ENCODE measurements at places on chromosomes 5 and 9.

DNA sequence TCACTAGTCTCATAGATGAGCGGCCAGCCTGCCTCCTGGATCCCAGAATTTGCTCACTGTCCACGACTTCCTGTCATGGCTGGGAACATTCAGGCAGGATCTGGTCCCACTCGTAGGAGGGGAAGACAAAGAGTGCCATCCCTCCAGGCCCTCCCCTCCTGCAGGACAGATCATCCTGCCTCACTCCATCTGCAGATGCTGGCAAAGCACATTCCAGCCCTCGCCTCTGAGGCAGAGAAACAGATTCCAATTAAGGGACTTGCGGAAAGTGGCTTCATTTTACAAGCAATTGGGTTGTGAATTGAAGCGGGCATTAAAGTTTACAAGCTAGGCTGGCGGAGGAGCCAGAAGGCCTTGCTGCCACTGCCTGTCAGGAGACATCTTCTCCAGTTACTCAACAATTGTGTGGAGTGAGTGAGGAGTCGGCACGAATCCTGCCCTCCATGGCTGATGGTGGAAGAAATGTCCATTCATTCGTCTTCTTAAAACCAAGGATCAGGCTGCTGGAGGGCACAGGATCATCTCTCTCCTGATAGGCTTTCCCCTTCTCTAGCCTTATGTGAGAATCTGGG, 41.8 kb upstream of the KCNMB1 start:
- no peak for DNase-seq

DNA sequence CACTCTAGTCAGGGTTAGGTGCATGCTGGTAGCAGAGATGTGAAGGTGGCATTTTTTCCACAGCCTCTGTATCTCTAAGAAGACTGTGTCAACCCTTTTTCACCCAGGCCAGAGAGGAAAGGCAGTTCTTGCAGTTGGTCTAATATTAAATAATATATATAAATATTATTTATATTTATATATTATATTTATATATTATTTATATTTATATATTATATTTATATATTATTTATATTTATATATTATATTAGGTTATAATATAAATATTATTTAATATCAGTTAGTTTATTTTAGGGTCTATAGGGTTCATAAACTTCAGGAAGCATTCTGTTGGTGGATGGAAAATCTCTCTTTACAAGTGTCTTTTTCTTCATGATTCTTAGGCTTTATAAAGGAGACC, 218.6 kb upstream of the DMRTA1 start:
- DNase-seq, result no peak

DNA sequence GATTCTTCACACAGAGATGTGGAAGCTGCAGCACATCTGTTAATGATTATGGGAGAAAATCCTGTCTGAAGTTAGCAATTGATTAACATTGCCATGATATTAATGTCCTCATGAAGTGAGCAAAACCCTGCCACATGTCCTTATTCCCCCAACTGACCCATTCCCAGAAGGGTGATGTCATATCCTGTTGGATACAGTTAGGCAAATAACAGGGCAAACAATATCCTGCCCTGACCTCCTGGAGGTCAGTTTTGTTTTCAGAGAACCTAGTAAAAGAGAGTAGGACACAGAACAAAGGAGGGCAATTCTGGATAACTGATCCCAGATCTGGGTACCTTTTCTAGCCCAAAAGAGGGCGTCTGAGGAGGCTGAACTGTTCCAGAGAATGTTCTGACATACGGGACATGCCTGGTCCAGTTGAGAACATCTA, 11.0 kb downstream of the ABLIM3 start:
- DNase-seq, result no peak

DNA sequence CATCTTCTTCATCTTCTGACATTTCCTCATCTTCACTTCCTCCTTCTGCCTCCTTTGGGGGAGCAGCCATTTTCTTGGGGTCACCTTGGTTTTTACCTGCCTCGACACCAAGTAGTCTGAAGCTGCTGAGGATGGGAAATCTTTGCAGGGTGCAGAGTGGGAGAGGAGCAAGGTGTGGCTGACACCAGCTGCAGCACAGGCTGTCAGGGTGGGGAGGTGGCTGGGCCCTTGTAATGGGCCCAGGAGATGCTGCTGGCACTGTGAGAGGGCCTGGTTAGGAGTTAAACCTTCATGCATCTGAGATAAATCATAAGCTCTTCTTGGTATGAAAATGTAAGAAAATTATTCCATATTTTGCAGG, 7.7 kb downstream of the RABL6 start:
- no peak for DNase-seq

DNA sequence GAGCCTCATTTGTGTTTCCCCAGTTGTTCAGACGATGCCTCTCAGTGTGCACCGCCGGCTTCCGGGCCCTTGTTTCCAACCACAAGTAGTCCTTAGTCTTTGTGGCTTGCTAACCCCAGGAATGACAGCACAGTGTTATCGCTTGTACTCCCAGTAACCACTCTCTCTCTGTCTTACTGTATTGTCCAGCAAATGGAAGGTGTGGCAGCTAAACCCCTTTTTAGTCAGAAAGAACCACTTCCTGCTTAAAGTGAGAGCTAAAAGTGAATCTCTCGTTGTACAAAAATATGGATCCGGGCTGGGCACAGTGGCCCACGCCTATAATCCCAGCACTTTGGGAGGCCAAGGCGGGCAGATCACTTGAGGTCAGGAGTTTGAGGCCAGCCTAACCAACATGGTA, 61.3 kb downstream of the ENC1 start:
- no peak for DNase-seq

DNA sequence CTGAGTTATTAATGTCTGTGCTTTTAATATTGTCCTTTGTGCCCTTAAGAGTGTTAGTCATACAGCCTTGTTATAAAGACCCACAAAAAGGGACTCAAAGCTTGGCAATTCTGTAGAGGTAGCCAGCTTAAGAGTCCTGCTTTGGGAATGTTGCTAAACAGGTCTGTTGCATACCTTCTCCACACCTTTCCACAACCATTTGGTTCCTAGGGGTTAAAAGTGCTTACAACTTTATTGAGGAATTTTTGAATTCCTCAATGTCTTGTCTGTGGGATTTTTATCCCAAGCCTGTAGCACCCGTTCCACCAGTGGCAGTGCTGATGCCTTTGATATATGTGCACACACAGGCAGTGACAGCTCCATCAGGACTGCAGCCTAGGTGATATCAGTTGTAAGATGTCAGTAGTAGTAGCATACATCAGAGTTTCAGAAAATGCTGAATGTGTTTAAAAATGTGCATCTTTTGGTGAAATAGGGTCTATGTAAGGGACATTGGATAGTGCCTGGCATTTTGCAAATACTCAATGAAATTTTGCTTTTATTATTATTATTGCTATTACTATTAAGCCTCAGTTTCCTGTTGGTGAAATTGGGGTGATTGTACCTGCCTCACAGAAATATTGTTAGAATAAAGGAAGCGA, 68.5 kb downstream of the WWC1 start:
- DNase-seq, result no peak

- no peak for DNase-seq
Observed at GRCh38 chr9:37956904-37957663, 53.2 kb upstream of the SLC25A51 start.

DNA sequence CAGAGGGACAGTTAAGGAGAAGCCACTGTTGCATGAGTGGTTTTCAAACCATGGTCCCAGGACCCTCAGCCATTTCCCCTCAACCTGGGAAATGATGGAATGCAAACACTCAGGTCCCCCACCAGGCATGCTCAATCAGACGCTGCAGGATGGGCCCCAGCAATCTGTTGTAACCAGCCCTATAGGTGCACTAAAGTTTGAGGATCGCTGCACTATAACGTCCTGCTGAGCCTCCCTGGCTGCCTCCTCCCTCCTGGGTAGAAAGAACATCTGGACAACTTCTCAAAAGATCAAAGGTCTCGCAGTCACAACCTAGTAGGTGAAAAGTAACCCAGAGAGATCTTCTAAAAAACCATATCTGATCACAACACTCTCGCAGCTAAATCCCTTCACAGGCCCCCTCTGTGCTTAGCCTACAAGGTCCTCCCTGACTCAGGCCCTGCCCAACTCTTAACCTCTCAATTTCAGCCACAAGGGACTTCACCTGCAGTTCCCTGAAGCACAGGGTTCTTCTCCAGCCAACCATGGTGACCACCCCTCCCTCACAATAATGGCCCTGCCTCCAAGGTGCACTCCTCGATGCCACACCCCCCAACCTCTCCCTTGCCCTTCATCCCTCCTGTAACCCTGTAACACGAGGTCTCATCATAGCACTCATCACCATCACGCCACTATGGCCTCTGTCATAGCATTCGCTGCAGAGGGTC, 3.5 kb downstream of the SHB start:
- no peak for DNase-seq

- DNase-seq, result no peak
Observed at GRCh38 chr5:54862036-54862435, 123.4 kb downstream of the ESM1 start.

DNA sequence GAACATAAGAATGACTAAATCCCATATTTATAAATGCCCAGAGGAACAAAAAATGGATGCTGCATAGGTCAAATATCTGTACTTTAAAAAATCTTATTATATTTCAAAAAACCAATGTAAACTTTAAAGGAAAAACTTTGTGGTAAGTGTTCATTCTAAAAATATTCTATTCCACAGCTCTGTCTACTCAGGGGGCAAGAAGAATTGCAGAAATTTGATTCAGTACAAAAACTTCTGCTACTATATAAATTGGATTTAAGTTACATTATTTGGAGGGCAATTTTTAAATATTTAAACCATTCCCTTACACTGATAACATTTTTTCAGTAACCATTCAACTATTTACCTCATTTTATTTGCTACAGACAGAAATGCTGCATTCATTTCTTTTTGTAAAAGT, 32.1 kb downstream of the NFIB start:
- DNase-seq, result no peak

DNA sequence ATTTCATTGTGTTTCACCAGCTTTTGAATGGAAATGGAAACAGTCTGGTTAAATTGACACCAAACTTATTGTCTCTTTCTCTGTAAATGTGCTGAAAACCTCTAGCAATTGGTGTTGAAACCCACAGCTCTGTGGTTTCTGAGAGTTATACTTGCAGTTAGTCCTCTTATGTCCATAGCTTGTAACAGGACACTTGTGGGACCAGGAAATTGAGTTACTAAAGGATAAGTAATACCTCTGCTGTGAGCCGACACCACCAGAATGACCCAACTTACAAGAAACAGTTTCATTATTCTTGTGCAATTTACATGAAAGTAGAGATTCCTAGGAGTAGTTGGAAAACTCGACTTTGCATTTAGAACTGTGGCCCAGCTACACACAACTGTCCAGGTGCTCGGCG, 191.5 kb downstream of the CFAP90 start:
- DNase-seq, result no peak

DNA sequence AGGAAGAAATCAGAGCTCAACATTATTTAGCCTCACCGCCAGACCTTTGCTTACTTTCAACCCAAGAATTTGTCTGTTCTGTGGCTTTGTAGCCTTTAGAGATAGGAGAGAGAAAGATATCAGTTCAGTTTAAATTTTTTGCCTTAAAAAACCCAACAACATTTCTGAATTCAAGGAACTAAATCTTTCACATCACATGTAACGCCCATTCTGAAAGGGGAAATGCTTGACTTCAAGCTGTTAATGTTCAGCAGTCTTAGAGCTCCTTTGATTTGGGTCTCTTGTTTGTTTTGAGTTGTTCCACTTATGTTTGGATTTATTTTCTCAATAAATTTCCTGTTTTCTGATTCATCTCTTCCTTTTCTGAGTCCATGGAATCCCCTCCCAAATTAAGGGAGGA, 294.5 kb downstream of the ARHGAP26 start:
- no peak for DNase-seq

DNA sequence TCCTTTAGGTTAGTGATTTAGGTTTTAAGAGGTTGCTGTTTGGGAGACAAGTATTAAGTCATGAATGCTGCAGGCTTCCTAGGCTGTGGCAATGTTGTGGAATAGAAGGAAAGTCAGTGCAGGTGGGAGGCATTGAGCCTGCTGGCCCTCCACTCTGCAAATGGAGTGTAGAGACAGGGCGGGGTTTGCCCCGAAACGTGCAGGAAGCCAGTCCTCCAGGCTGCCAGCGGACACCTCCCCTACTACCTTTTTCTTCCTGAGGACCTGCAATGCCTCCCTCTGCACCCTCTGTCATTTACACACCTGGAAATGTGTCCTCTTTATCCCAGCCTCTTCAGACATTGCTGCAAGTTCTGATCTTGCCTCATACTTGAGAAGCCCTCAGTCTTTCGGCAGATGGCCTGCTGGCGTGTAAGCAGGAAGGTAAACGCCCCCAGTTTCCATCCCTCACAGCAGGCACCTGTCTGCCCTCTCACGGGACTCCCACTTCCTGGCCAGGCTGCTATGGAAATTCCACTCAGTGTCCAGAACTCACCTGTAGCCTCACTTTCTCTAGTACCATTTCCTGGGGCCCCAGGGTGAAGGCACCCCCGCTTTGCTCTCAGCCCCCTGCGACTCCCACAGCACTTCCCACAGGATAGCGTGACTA, 81.6 kb upstream of the BOD1 start:
- no peak for DNase-seq

- DNase-seq, result no peak
Observed at GRCh38 chr9:103942200-103942599, 151.9 kb upstream of the SMC2 start.

DNA sequence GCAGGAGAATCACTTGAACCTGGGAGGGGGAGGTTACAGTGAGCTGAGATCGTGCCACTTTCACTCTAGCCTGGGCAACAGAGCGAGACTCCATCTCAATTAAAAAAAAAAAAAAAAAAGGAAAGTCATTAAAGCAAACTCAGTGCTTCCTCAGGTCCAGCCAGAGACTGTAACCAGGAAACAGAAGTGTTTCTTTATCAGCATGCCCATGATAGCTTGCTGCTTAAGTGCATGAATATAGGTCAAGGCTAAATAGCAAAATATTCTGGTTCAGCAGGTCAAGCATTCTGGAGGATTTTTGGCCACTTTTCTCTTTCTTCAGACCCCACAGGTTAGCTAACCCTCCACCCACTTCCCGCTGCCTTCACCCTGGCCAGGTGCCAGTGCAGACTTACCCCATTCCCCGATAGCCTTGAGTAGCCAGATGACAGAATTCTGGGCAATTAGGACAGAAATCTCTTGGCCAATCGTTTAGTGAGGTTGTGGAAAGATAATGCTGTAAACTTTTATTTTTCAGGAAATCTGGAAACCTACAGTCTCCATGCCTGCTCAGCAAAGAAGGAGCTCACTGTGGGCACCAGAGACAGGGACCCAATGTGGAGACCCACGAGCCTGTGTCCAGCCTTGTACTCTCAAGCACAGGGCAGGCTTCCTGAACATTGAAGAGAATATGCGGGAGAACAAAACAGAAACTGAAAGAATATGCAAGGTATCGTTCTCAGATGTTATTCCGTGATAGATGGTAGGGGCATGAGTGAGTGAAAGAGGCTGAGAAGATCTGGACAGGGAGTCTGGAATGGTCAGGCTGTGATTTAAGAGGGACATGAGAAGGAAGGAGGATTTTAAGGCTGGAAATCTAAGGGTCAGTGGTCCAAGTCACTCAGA, 4.2 kb upstream of the UGT3A2 start:
- DNase-seq, result no peak

GRCh38 chr5:1502046-1502736, 21.6 kb downstream of the LPCAT1 start:
- peak; percentile 10 for DNase-seq

DNA sequence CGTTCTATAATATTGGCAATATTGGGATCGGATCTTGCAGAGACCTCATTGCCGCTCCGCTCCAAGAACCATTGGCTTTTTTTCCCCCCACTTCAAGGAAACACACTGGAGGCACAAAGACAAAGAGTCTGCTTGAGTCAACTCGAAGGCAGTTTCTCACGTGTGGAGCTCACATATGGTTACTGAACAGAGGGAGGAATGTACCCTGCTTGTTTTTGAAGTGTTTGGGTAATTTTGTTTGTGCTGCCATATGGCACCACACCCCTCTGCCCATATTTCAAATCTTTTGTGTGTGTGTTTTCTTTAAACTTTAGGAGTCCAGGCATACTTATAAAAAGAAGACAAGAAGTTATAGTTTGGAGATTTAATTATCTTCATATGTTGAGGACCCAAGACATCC, 595.9 kb downstream of the DTWD2 start:
- no peak for DNase-seq
